ENCODE measurements at places on chromosomes 2 and 18. TPM values are rescaled to one million over a fixed set of nuclear protein-coding genes. Genes with fewer than 3 reads are reported as not detected.

The CRYGC gene
- not detected for total RNA-seq

The FBXO48 gene
- total RNA-seq, result 0.91 TPM

The FAM161A gene
- total RNA-seq, result 7.3 TPM

The SEMA4C gene
- 25.4 TPM for total RNA-seq

The STPG4 gene
- total RNA-seq, result 10.6 TPM

The RAB6C gene
- not detected for total RNA-seq

The LINC00305 gene
- not detected for total RNA-seq

The GCG gene
- not detected for total RNA-seq

The ALKAL2 gene
- total RNA-seq, result not detected

The C2orf72 gene
- 3.7 TPM for total RNA-seq

The REG3G gene
- 0.86 TPM for total RNA-seq

The TRABD2A gene
- total RNA-seq, result 4.6 TPM

The ARHGAP25 gene
- total RNA-seq, result 0.27 TPM

The MLPH gene
- total RNA-seq, result 81.4 TPM

The ANKRD62 gene
- 0.34 TPM for total RNA-seq

The LRRTM4 gene
- 0.25 TPM for total RNA-seq

The UPP2 gene
- total RNA-seq, result not detected

The COL5A2 gene
- 2.3 TPM for total RNA-seq

The SLC38A11 gene
- total RNA-seq, result not detected

The ST8SIA5 gene
- 0.54 TPM for total RNA-seq

The ZNF512 gene
- 33.0 TPM for total RNA-seq

The FAM237A gene
- total RNA-seq, result not detected

The TMEM178A gene
- 1.3 TPM for total RNA-seq

The SPHKAP gene
- not detected for total RNA-seq

The VSNL1 gene
- total RNA-seq, result 4.6 TPM

The INHA gene
- not detected for total RNA-seq

The GATA6 gene
- total RNA-seq, result 3.3 TPM

The XDH gene
- 0.15 TPM for total RNA-seq

The ZNF521 gene
- total RNA-seq, result 0.10 TPM

The LCT gene
- total RNA-seq, result 0.12 TPM

The LTBP1 gene
- total RNA-seq, result 5.1 TPM

The ZNF519 gene
- 6.5 TPM for total RNA-seq

The UNC80 gene
- total RNA-seq, result not detected
